Small intestine (tissue), 16 donors: ENCODE measurements at places on chromosomes 7 and 10.

- peaks cover 14% of the 10 kb centered on the region for H3K36me3 ChIP-seq
- H3K27me3 ChIP-seq: no peaks in the 10 kb centered on the region
- H3K27ac ChIP-seq: peak overlapping the region; percentile 88
- peak; percentile 60 for DNase-seq
- peaks cover 9% of the 10 kb centered on the region for H3K4me1 ChIP-seq
Observed at GRCh38 chr10:100186253-100187212, 704 bp upstream of the ERLIN1 start.

DNA sequence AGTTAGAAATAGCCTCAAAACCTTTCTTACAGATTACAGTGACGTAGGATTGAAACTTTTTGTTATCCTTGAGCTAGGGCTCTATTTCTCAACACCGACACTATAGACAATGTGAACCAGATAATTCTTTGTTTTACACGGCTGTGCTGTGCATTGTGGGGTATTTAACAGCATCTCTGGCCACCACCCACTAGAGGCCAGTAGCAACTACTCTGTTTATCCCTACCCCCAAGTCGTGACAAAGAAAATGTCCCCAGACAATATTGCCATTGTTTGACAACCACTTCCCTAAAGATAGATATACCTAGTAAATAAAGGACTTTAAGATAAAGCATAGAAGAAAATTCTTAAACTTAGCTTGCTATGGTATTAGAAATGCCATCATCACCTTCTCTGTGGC lies 359.6 kb downstream of the ARL4A start:
- no peaks in the 10 kb centered on the region for H3K27me3 ChIP-seq
- H3K4me1 ChIP-seq: no peaks in the 10 kb centered on the region
- no peak for DNase-seq
- no peak overlapping the region for H3K4me3 ChIP-seq

DNA sequence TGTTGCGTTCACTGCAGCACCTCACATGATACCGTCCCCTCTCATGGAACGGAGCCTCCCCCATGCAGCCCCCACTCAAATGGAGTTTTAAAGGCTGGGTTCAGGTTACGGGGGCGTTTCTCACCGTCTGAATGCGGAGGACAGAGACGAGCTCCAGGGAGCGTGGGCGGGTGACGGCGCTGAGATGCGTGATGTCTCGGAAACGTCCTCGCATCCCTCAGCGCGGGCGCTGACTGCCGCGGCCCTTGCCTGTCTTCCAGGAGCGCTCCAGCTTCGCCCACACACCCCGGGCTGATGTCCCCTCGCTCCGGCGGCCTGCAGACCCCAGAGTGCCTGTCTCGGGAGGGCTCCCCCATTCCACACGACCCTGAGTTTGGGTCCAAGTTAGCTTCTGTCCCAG lies 16.6 kb upstream of the AP5Z1 start:
- no peaks in the 10 kb centered on the region for H3K4me1 ChIP-seq
- peaks cover 17% of the 10 kb centered on the region for H3K36me3 ChIP-seq
- H3K27me3 ChIP-seq: no peaks in the 10 kb centered on the region
- DNase-seq: no peak
- H3K27ac ChIP-seq: no peak overlapping the region

DNA sequence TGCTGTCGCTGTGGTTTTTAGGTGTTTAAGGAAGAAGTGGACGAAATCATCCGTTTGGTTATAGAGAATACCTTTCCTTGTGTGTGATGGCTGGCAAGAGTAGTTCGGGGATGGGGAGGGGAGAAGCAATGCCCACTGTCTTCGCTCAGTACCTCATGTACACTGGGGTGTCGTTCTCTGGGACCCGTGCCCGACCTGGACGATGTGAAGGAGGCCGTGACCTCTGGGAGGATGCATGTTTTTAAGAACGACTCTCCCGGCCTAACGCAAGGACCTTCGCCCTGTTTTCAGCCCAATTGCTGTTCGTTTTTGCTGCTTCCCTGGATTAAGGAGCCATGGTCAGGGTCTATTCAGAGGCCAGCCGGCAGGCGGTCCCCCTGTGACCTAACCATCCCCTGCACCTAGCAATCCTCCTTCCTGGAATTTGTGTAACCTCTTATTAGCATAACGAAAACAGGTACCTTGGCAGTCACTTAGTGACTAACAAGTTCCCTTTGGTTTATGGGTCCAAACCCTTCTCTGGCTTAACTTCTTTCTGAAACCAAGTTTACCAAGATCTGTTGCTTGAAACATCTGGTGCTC lies 1.3 kb downstream of the NFE2L3 start:
- no peaks in the 10 kb centered on the region for H3K36me3 ChIP-seq
- H3K27ac ChIP-seq: peak overlapping the region; percentile 63
- no peaks in the 10 kb centered on the region for H3K27me3 ChIP-seq
- no peak for DNase-seq
- H3K4me1 ChIP-seq: peaks cover 11% of the 10 kb centered on the region
- peak overlapping the region; percentile 53 for H3K4me3 ChIP-seq

- no peak for DNase-seq
- no peaks in the 10 kb centered on the region for H3K36me3 ChIP-seq
- H3K27me3 ChIP-seq: no peaks in the 10 kb centered on the region
- no peak overlapping the region for H3K4me3 ChIP-seq
- no peak overlapping the region for H3K27ac ChIP-seq
- no peaks in the 10 kb centered on the region for H3K4me1 ChIP-seq
Observed at GRCh38 chr10:35896001-35896400, 253.9 kb upstream of the FZD8 start.

GRCh38 chr7:3238525-3239210 lies 62.4 kb upstream of the SDK1 start:
- H3K27me3 ChIP-seq: no peaks in the 10 kb centered on the region
- H3K4me1 ChIP-seq: no peaks in the 10 kb centered on the region
- no peak for DNase-seq
- no peak overlapping the region for H3K4me3 ChIP-seq

- DNase-seq: no peak
- no peak overlapping the region for H3K4me3 ChIP-seq
- H3K4me1 ChIP-seq: no peaks in the 10 kb centered on the region
- H3K36me3 ChIP-seq: no peaks in the 10 kb centered on the region
- H3K27ac ChIP-seq: no peak overlapping the region
Observed at GRCh38 chr10:124870854-124871425, 69.3 kb downstream of the ABRAXAS2 start.

DNA sequence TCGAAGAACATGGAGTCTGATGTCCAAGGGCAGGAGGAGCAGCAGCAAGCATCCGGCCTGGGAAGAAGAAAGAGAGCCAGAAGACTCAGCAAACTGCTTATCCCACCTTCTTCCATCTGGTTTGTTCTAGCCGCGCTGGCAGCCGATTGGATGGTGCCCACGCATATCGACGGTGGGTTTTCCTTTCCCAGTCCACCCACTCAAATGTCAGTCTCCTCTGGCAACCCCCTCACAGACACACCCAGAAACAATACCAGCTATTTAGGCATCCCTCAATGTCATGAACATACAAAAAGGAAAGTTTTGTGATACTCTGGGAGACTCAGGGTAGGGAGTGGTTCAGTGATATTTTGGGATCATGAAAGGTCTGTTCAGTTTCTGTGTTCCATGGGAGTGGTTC lies 139.6 kb downstream of the LYZL1 start:
- H3K4me1 ChIP-seq: no peaks in the 10 kb centered on the region
- no peak overlapping the region for H3K4me3 ChIP-seq
- no peak for DNase-seq
- H3K27me3 ChIP-seq: no peaks in the 10 kb centered on the region
- H3K27ac ChIP-seq: no peak overlapping the region
- no peaks in the 10 kb centered on the region for H3K36me3 ChIP-seq

- no peaks in the 10 kb centered on the region for H3K27me3 ChIP-seq
- H3K4me3 ChIP-seq: no peak overlapping the region
- peak; percentile 62 for DNase-seq
- H3K27ac ChIP-seq: no peak overlapping the region
- H3K4me1 ChIP-seq: no peaks in the 10 kb centered on the region
- no peaks in the 10 kb centered on the region for H3K36me3 ChIP-seq
Observed at GRCh38 chr10:23158370-23158769, 33.7 kb upstream of the PTF1A start.

GRCh38 chr7:156764766-156765165 lies 124.2 kb downstream of the RNF32 start:
- H3K27me3 ChIP-seq: no peaks in the 10 kb centered on the region
- H3K4me1 ChIP-seq: no peaks in the 10 kb centered on the region
- no peak overlapping the region for H3K27ac ChIP-seq
- H3K4me3 ChIP-seq: no peak overlapping the region

- H3K27ac ChIP-seq: no peak overlapping the region
- H3K27me3 ChIP-seq: no peaks in the 10 kb centered on the region
- DNase-seq: no peak
- H3K36me3 ChIP-seq: no peaks in the 10 kb centered on the region
Observed at GRCh38 chr7:85638394-85638793, 451.5 kb upstream of the SEMA3D start.

DNA sequence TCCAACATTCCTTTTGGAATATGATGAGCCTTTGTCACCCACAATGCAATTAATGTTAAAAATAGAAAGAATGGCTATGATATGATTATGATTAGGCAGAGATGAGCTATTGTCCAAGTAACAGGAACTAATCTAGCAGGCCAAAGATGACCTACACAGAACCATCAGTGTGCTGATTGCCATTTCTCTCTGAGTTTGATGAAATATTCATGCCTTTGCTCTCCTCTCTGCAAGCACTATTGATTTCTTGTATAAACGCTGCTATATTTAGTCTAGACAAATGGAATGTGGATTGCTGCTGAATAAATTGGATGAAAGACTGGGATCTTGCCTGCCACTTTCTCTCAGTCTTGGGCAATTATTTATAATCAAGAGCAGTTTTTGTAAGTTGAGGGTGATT lies 85.4 kb downstream of the HDAC9 start:
- H3K4me3 ChIP-seq: no peak overlapping the region
- no peak overlapping the region for H3K27ac ChIP-seq
- no peaks in the 10 kb centered on the region for H3K36me3 ChIP-seq
- DNase-seq: no peak

GRCh38 chr10:71222601-71223346 lies 10.4 kb downstream of the UNC5B start:
- no peaks in the 10 kb centered on the region for H3K36me3 ChIP-seq
- H3K4me3 ChIP-seq: no peak overlapping the region

DNA sequence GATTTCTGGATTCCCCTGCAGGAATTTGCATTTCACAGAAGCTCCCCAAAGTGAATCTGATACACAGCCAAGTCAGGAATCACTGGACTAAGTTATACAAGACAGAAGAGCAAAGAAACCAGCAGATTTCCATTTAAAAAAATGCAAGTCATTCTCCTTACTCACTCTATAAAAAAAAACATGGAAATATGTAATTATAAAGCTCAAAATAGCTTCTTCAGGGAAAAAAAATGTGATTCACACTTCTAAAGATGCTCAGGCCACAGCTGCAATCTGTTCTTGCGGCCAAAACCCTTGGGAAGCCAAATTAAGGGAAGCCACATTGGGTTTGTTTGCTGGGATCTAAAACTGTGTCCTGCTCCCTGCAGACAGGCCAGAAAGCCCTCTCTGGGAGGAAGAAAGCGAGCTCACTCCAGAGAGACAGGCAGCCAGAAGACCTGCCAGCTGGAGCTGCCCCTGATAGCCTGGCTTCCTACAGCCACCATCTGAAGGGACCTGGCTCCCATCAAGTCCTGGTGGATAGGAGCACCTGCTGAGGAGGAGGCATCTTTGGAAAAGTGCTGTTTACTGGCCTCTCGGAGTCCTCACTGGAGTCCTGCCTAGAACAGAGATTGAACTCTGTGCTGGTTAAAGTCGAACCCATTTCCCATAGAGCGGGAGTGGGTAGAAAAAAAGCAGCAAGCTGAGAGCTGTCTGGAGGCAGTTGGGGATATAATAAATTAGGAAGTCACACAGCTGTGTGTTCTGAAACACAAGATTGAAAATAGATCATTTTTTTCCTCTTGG lies 359.2 kb upstream of the AOAH start:
- H3K36me3 ChIP-seq: no peaks in the 10 kb centered on the region
- H3K4me3 ChIP-seq: no peak overlapping the region
- H3K27ac ChIP-seq: no peak overlapping the region
- no peaks in the 10 kb centered on the region for H3K27me3 ChIP-seq
- no peak for DNase-seq

DNA sequence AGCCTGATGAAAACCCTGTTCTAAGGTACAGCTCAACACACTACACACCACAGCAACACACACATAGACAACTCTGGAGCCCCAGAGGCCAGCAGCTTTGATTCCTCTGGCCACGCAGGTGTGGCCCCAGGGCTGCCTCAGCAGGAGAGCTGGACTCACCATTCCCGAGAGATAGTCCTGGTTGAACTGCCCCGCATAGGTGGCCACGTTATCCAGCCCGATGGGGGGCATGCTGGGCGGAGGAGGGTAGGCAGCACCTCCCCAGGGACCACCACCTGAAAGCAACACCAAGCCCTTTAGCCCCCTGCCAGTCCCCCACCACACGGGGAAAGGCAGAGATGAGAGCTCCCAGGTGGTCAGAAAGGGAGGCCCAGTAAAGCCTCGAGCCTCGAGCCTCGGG lies 34.7 kb downstream of the ANXA11 start:
- H3K27me3 ChIP-seq: no peaks in the 10 kb centered on the region
- DNase-seq: no peak
- peaks cover 84% of the 10 kb centered on the region for H3K36me3 ChIP-seq
- peaks cover 3% of the 10 kb centered on the region for H3K4me1 ChIP-seq
- H3K27ac ChIP-seq: peak overlapping the region; percentile 14
- H3K4me3 ChIP-seq: no peak overlapping the region

GRCh38 chr10:114233482-114233881 lies 5.6 kb upstream of the VWA2 start:
- H3K4me3 ChIP-seq: no peak overlapping the region
- no peaks in the 10 kb centered on the region for H3K4me1 ChIP-seq

DNA sequence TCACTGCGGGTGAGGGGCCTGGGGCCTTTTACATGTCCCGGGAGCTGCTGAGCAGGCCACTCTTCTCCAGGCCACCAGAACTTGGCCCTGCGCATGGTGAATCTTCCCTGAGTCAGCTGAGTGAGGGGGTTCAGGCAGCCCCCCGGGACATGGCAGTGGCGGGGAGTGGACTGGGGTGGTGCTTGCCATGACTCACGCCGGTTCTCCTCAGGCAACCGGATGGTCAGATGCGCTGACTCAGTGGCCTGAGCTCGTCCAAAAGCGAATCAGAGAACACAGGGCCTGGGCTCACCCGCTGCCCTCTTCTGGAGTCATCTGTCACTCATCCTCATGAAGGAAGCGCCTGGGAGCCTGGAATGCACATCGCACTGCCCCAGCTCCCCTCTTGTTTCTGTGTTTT lies 33.5 kb downstream of the HTRA1 start:
- H3K27ac ChIP-seq: no peak overlapping the region
- no peak for DNase-seq
- no peaks in the 10 kb centered on the region for H3K36me3 ChIP-seq
- H3K27me3 ChIP-seq: no peaks in the 10 kb centered on the region
- H3K4me3 ChIP-seq: no peak overlapping the region

DNA sequence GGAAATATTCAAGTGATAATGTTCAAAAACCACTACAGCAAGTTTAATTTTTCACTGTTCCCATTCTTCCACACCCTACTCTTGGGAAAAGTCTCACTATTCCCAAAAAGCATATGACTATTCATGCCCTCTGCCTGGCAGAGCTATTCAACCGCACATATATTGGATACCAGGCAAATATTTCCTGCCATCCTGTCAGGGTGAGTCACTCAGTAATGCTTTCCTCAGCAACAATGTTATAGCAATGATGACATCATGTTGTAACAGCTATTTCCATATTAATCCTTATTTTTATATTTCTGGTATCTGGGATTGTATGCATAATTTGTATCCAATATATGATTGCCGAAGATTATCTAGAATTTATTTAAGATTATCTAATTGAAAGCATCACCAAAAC lies 114.0 kb upstream of the PLXDC2 start:
- H3K36me3 ChIP-seq: peaks cover 3% of the 10 kb centered on the region
- H3K27ac ChIP-seq: no peak overlapping the region
- no peak for DNase-seq
- no peak overlapping the region for H3K4me3 ChIP-seq
- no peaks in the 10 kb centered on the region for H3K27me3 ChIP-seq
- H3K4me1 ChIP-seq: no peaks in the 10 kb centered on the region
